ENCODE measurements at places on chromosomes 7 and 10. TPM values are rescaled to one million over a fixed set of nuclear protein-coding genes. Genes with fewer than 3 reads are reported as not detected.
A peak's percentile ranks its signal among the peaks of the same experiment; 100 is the strongest.

- DNase-seq = no peak
- H3K4me3 ChIP-seq = no peak overlapping the region
- H3K27ac ChIP-seq = no peak overlapping the region
- H3K27me3 ChIP-seq = no peaks in the 10 kb centered on the region
- H3K4me1 ChIP-seq = no peaks in the 10 kb centered on the region
Observed at GRCh38 chr10:4013651-4014121, 228.7 kb upstream of the KLF6 start.

DNA sequence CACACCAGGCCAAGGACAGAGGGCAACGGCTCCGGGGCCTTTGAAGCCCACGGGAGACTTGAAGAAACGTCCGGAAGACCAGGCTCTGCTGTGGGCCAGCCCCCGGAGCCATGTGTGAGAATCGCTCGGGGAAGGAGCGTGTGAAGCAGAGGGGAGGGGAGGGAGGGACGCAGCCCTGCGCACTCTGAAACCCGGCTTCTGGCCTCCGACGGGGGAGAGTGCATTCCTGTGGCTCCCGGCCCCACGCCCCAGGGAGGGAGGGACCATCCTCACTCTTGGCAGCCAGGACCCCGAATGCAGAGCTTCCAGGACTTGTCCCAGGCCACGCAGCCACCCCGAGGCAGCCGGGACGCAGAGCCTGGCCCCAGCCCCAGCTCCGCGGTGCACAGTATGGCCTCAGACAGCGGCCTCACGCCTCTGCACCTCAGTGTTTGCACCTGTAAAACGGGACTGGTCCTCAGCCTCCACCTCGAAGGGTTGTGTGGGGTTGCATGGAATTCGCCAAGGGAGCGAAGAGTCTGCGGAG lies 67.4 kb downstream of the PDGFA start:
- peaks cover 3% of the 10 kb centered on the region for H3K27me3 ChIP-seq
- no peaks in the 10 kb centered on the region for H3K36me3 ChIP-seq
- no peak overlapping the region for H3K4me3 ChIP-seq
- DNase-seq = peak; percentile 69
- no peak overlapping the region for H3K27ac ChIP-seq
- no peaks in the 10 kb centered on the region for H3K4me1 ChIP-seq

GRCh38 chr7:96093435-96093834 lies 228.5 kb downstream of the SLC25A13 start:
- H3K36me3 ChIP-seq = no peaks in the 10 kb centered on the region
- H3K27ac ChIP-seq = no peak overlapping the region
- no peaks in the 10 kb centered on the region for H3K4me1 ChIP-seq
- no peak for DNase-seq
- no peak overlapping the region for H3K4me3 ChIP-seq

- H3K36me3 ChIP-seq = no peaks in the 10 kb centered on the region
- H3K4me3 ChIP-seq = no peak overlapping the region
- H3K4me1 ChIP-seq = peaks cover 63% of the 10 kb centered on the region
- no peak for DNase-seq
- peaks cover 21% of the 10 kb centered on the region for H3K27me3 ChIP-seq
Observed at GRCh38 chr10:125146791-125147579, 13.4 kb downstream of the CTBP2 start.

GRCh38 chr7:801940-802381 lies 30.3 kb upstream of the SUN1 start:
- no peak overlapping the region for H3K27ac ChIP-seq
- H3K27me3 ChIP-seq = no peaks in the 10 kb centered on the region
- no peak overlapping the region for H3K4me3 ChIP-seq
- H3K4me1 ChIP-seq = peaks cover 5% of the 10 kb centered on the region

DNA sequence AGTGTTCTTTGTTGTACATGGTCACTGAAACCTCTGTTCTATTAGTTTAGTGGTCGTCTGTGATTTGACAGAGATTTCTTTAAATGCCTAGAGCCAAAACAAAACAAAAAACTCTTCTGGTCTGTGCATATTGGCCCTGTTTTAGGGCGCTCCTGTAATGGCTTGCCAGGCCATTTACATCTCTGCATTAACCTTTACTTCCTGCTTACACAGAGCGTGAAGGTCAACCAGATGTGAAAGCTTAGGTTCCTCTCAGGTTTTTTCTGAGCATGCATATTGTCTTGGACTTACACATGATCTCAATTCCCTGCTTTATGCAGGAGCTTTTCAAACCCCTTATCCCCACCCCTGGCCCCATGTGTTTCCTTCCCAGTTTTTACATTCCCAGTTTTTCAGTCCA lies 9.6 kb downstream of the ZNF37A start:
- no peaks in the 10 kb centered on the region for H3K4me1 ChIP-seq
- H3K36me3 ChIP-seq = peaks cover 83% of the 10 kb centered on the region
- no peak overlapping the region for H3K4me3 ChIP-seq
- no peak overlapping the region for H3K27ac ChIP-seq
- DNase-seq = no peak

DNA sequence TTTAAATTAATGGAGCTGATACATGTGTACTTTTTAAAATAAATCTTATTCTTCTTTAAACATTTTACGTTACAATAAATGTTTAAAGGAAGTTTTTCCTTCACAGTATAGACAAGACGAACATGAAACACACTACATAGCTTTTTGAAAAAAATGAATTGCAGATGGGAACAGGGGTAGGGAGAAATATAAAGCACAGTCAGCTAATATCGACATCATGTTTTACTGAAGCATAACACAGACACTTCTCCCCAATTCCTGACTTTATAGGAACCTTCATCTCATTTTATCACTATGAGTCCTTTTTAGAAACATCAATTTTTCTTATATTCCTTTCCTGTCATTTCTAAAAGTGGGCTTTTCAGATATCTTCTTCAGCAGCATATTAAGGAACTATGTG lies 153.5 kb downstream of the MACC1 start:
- no peak for DNase-seq
- no peaks in the 10 kb centered on the region for H3K4me1 ChIP-seq
- no peak overlapping the region for H3K4me3 ChIP-seq
- H3K27me3 ChIP-seq = no peaks in the 10 kb centered on the region

GRCh38 chr10:127374074-127374680 lies 174.9 kb upstream of the NPS start:
- H3K27ac ChIP-seq = no peak overlapping the region
- no peak overlapping the region for H3K4me3 ChIP-seq
- H3K27me3 ChIP-seq = no peaks in the 10 kb centered on the region

- no peaks in the 10 kb centered on the region for H3K4me1 ChIP-seq
- no peaks in the 10 kb centered on the region for H3K36me3 ChIP-seq
- H3K27me3 ChIP-seq = no peaks in the 10 kb centered on the region
Observed at GRCh38 chr10:31741473-31741872, 187.2 kb downstream of the ARHGAP12 start.

DNA sequence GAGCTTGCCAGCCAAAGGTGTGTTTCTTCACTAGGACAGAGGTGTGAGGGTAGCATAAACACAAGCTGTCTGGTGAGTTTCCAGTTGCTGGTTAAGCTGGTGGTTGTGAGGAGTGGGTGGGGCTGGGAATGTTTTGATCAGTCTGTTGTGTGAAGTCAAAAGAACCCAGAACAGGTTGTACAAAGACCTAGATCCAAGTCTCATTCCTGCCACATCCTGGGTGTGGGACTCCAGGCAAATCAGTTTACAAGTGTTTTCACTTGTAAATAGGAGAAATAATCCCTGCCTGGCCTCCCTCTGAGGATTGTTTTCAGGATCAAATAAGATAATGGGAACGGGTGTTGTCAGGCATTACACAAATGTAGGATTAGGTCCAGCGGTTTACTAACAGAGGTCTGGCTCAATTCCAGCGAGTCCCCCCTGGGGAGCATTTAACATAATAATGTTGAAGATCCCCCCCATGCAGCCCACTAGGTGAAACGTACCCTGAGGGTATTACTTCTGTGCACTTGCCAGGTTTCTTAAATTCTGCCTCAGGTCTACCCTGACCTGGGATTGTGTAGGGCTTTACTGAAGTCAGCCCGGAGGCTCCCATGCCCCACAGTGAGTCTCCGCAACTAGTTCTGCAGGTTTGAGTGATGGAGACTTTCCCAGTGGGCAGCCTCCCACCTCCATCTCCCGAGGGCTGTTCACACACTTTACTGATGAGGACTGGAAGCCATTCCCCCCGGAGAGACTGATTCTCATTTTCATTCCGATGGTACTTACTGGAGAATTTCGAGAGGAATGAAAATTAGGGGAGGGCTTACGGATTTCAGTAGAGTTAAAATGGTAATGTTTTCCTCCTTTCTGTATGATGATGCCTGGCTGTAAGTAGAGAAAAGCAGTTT lies 2.7 kb upstream of the FRAT2 start:
- no peaks in the 10 kb centered on the region for H3K27me3 ChIP-seq
- H3K4me1 ChIP-seq = peaks cover 38% of the 10 kb centered on the region
- no peaks in the 10 kb centered on the region for H3K36me3 ChIP-seq
- H3K4me3 ChIP-seq = no peak overlapping the region
- no peak overlapping the region for H3K27ac ChIP-seq

DNA sequence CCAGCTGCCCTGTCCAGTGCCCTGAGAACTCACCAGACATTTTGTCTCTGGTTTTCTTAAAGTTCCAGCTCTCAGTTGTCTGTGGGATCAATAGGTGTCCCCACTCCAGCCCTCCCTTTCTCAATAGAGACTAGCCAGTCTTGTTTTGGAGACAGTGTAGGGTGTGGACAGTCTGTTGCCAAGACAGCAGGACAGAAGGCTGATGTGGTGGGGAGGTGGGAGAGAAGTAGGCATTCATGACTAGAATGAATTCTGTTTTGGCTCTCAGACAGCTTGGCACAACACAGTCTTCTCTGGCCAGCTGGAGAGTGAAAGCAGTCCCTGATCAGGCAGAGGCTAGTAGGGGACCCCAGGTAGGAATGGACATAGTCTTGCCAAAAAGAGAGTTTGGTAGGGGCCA lies 467.0 kb upstream of the PODXL start:
- H3K27me3 ChIP-seq = no peaks in the 10 kb centered on the region
- H3K27ac ChIP-seq = no peak overlapping the region
- H3K36me3 ChIP-seq = no peaks in the 10 kb centered on the region
- no peaks in the 10 kb centered on the region for H3K4me1 ChIP-seq
- no peak overlapping the region for H3K4me3 ChIP-seq

DNA sequence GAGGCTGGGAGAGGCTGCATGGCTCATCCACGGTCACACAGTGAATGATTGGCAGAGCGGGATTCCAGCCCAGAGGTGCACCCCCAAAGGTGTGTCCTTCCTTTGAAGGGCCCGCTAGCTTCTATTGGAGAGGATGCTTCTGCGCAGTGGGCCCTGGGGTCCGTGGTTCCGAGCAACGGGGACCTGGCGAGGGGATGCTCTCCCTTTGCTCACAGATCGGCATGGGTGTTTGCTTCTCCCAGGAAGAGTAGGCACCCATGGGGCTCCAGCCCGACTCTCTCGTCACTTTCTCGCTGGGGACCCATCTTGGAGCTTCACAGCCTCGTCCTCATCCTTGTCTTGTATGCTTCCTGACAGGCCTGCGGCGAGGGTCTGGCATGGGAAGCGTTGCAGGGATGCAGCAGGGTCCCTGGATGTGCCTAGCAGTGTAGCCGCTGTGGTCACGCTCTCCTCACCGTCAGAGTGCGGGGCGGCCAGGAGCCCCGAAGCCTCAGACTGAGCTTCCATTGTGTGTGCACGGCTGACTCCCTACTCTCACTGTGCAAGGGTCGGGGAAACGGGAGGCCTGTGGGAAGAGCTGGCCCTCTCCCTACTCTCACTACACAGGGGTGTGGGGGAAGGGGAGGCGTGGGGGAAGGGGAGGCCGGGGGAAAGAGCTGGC lies 538.5 kb upstream of the FOXK1 start:
- H3K36me3 ChIP-seq = no peaks in the 10 kb centered on the region
- H3K27me3 ChIP-seq = no peaks in the 10 kb centered on the region
- no peaks in the 10 kb centered on the region for H3K4me1 ChIP-seq
- no peak overlapping the region for H3K27ac ChIP-seq

DNA sequence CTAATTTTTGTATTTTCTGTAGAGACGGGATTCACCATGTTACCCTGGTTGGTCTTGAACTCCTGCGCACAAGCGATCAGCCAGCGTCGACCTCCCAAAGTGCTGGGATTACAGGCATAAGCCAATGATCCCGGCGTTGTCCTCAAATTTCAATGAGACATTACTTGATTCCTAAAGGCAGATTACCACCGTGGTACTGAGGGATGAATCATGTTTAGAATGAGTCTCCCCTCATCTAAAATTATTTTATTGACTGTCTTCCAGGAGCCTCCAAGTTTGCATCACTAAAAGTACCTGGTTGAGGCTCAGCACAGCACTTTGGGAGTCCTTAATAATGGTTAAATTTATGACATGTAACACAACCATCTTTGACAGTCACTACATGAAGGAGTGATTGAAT lies 142.2 kb upstream of the AKR1E2 start:
- H3K4me3 ChIP-seq = no peak overlapping the region
- H3K27ac ChIP-seq = no peak overlapping the region
- DNase-seq = no peak
- H3K27me3 ChIP-seq = no peaks in the 10 kb centered on the region
- no peaks in the 10 kb centered on the region for H3K36me3 ChIP-seq

DNA sequence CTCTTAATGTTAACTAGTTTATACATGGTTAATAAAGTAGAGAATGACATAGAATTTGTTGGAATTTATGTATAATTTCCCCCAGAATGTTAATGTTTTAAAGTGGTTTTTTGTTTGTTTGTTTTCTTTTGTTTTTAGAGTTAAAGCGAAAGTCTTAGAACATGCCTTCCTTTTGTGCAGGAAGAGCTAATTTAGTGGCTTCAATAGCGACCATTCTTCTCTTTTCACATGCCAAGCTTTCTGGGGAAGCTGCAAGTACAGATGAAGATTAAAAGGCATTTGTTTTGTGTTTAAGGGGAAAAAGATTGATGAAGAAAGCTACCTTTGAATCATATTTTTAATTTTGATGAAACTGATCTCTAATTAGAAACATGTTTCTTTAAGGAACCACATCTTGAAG lies 256.3 kb upstream of the CSTF2T start:
- H3K4me1 ChIP-seq = no peaks in the 10 kb centered on the region
- H3K27ac ChIP-seq = no peak overlapping the region
- no peaks in the 10 kb centered on the region for H3K36me3 ChIP-seq
- H3K27me3 ChIP-seq = no peaks in the 10 kb centered on the region

DNA sequence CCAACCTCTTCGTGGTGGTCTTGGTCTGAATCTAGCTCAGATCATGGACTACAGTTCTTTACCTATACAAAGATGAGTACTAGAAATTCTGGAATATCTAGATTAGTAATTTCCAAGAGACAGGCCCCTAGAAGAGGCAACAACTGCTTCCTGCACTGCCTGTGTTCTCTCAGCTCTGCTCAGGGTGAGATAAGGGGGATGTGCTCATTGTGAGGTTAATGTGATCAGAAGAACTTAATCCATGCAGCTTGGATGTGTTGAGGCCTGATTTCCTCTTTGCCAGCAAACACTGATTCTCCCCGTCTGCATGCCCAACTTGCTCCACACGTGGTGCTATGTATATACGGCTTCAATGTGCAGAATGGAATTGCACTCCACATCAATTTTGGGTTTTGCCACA lies 268.0 kb downstream of the PHTF2 start:
- H3K36me3 ChIP-seq = no peaks in the 10 kb centered on the region
- no peak overlapping the region for H3K4me3 ChIP-seq
- no peak overlapping the region for H3K27ac ChIP-seq

- no peak overlapping the region for H3K27ac ChIP-seq
- H3K4me3 ChIP-seq = no peak overlapping the region
- H3K27me3 ChIP-seq = no peaks in the 10 kb centered on the region
- H3K36me3 ChIP-seq = no peaks in the 10 kb centered on the region
Observed at GRCh38 chr10:45313264-45313873, 2.0 kb downstream of the OR13A1 start.

Gene BRI3
- total RNA-seq = 83.7 TPM

Gene GRID1
- 0.10 TPM for total RNA-seq

Gene HEPACAM2
- not detected for total RNA-seq

Gene LBX1
- not detected for total RNA-seq

Gene DNMBP
- total RNA-seq = 17.9 TPM

Gene STOX1
- 0.76 TPM for total RNA-seq

Gene GPNMB
- 17.4 TPM for total RNA-seq

Gene CFAP43
- 0.34 TPM for total RNA-seq

Gene UFSP1
- total RNA-seq = 5.6 TPM

Gene DNAJC12
- total RNA-seq = not detected

Data from spleen (tissue), 13 donors.